ENCODE measurements at places on chromosomes 3 and 15. TPM values are rescaled to one million over a fixed set of nuclear protein-coding genes. Genes with fewer than 3 reads are reported as not detected.

Gene NPRL2
- 19.7 TPM for total RNA-seq

GRCh38 chr15:80250614-80251427 lies 1.2 kb downstream of the CTXND1 start:
- no peak for DNase-seq

GRCh38 chr15:38461066-38461833 lies 7.3 kb downstream of the FAM98B start:
- DNase-seq, result peak; percentile 20

DNA sequence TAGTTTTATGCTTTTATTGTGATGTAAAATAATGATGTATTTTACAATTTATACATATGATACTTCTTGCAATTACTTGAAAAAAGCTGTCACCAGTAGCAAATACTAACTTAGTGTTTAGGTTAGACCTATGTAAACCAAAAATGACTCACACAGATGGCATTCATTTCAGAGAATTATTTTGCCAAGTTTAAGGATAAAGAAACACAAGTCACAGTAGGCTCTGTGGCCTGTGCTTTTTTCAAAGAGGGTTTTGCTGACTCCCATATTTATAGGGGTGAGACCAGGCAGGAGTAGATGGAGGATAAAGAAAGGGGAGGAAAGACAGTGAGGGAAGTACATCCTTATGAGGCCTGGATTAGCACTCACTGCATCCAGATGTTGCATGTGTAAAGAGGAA lies 356.6 kb upstream of the NPAP1 start:
- no peak for DNase-seq

DNA sequence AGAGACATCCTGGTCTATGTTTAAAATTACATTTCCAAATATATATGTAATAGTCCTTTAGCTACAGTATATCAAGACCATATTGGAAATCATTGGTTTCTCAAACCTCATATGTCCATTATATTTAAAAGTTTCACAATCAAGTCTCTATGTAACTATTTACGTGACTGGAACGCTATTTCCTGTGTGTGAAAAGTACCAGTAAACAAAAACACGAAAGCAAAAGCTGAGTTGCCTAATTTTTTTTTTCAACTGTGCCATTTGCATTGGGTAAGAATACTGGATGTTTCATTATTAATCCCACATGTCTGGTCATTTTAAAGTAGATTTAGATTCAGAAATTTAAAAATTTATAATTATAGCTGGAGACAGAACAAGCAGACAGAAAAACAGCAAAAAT lies 381.4 kb downstream of the TBC1D5 start:
- no peak for DNase-seq

- DNase-seq, result peak; percentile 49
These were observed 46.7 kb upstream of the AADACL2 start for GRCh38 chr3:151687076-151687475.

DNA sequence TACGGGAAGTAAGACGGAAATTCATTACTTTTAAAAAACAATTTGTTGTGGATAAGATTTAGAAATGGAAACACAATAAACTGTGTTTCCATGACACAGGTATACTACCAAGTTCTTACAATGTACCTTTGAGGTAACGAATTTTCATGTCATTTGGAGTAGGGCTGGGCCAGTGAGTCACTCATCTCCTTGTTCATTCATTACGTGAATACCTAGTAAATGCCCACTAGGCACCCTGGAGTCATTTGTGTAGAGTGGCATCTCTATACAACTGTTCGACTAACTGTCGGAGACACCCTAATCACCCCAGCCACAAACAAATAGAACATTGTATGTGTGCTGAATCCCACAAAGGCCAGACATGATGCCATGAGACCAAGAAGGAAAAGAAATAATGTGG lies 94.8 kb downstream of the IGF1R start:
- no peak for DNase-seq

All from fibroblast of the aortic adventitia (primary cell).